ENCODE measurements at places on chromosomes 12 and 14.

DNA sequence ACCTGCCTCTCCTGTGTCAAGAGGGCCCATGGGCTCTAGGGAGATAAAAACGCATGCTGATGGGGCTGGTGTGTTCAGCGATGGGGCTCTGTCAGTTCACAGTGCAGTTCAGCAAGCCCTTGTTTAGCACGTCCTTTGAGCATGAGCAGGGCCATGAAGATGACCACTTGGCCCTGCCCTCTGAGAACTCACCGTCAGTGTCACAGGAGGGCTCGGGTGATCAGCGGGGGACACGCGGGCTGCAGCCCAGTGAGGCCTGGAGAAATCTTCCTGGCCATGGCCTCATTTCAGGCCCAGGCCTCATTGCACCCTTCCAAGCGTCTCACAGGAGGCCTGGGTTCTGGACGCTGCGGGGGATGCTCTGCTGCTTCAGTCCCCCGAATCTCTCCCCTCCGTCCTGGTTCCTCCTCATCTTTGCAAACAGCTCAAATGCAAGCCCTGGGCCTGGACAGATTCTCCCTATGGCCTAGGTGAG, 181.6 kb downstream of the ADGRD1 start:
- no peak for DNase-seq

- no peak for DNase-seq
Observed at GRCh38 chr12:56420411-56420810, 28.8 kb downstream of the TIMELESS start.

GRCh38 chr12:6461401-6462233, 8.9 kb downstream of the VAMP1 start:
- peak; percentile 93 for DNase-seq

- no peak for DNase-seq
Observed at GRCh38 chr14:67010602-67011001, 178.6 kb upstream of the GARIN2 start.

DNA sequence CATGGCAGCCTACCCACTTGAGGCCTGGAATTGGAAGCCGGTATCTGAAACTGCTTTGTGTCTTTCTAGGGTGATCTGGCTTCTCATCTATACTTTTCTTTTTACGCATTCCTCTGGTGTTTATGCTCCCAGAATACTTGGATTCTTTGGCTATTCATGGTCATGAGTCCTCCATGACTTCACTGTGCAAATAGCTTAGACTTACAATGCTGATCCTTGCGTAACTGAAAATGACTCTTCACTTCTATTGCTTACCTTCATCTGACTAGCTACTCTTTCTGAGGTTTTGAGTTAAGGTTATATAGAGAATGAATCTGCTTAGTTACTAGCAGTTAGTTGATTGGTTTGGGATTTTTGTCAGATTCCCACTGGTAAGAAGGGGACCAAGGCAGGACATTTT, 121.7 kb upstream of the NOVA1 start:
- DNase-seq, result no peak

DNA sequence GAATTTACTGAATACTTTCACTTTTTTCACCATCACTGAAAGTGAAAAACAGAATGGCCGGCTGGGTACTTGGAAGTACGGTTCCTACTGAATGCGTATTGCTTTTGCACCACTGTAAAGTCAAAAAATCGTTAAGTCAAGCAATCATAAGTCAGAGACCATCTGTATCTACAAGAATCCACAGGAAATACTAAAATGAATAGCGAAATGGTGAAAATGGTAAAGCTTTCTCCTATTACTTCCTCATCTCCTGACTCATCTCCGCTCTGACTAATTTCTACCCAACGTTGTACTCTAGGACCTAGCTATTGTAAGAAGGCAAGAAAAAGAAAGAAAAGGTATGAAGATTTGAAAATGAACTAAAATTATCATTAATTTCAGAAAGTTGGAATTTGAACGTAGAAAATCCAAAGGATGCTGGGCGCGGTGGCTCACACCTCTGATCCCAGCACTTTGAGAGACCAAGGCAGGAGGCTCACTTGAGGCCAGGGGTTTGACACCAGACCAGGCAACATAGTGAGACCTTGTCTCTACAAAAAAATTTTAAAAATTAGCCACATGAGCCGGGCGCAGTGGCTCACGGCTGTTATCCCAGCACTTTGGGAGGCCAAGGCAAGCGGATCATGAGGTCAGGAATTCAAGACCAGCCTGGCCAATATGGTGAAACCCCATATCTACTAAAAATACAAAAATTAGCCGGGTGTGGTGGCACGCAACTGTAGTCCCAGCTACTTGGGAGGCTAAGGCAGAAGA, 5.3 kb upstream of the CDCA4 start:
- peak; percentile 82 for DNase-seq

- no peak for DNase-seq
Observed at GRCh38 chr12:3315201-3315661, 175.8 kb upstream of the PRMT8 start.

- DNase-seq, result no peak
Observed at GRCh38 chr14:71021347-71022011, 114.2 kb downstream of the PCNX1 start.

DNA sequence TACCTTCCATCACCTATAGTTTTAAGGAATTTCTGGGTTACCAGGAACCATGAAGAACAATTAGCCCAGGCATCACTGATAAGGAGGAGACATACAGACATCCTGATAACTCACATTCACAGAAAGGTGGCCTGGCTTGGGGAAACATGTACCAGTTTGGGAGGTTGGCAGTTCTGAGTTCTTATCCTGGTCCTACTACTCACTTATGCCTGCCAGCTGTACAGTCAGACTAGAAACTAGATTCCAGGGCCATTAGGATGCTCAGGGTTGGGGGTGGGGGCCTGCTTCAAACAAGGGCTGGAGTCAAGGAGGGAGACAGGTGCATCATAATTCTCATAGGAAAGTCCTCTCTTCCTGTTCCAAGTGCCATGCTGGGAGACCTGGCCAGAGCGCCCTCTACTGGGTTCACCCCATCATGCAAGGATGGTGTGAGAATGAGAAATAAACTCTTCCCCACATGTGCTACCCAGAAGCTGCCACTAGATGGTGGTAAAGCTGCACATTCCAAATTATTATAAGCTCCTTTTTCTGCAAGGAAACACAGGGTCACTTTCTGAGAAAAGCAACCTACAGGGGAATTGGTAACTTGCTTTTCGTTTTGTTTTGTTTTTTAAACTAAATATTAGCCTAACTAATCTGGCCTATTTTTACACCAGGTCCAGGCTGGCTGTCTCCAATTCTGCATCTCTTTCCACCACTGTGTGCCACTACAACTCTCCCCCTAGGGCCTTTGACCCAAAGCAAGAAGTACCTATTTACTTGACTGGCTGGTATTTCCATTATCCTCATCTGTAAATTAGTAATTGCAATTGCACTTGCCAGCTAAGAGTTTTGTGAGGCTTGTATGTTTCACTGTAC, 14.5 kb downstream of the OAS2 start:
- DNase-seq, result peak; percentile 79

DNA sequence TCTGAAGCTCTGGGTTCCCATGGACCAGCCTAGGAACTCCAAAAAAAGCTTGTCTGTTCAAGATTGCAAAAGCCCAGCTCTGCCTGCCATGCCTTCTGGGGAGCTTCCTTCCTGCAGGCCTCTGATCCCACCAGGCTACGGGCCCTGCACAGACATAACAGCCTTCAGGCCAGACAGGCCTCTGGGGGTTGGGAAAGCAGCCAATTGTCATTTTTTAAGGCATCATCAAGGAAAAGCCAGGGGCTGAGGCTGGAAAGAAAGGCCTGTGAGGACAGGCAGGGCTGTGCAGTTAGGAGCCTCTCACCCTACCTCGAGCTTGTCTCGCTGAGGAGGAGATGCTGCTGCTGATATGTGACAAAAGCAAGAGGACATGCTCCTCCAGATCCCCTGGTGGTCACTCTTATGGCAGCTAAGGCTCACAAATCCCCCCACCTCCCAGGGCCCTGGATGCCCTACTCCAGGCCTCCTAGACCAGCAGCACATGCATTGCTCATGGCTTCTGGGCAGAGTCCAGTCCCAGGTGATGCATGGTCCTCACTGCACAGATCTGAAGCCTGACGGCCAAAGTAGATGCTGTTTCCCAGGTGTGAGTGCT, 2.9 kb downstream of the TMEM229B start:
- no peak for DNase-seq

DNA sequence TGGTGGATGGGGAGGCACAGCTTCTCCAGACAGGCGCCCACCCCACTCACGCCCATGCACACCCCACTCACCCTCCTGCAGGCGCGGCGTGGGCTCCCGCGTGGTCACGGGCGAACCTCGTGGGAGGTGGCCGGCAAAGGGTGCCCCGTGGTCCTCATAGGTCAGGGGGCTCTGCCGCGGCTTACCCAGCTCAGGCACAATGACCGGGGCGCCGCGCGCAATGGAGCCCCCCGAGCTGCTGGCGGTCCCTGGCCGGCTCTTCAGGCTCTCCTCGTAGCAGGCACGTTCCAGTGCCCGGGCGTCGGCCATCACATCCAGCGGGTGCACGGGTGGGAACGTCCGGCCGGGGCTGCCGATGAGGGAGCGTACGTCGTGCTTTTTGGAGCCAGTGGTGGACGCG, 49.6 kb downstream of the RFLNA start:
- DNase-seq, result no peak

DNA sequence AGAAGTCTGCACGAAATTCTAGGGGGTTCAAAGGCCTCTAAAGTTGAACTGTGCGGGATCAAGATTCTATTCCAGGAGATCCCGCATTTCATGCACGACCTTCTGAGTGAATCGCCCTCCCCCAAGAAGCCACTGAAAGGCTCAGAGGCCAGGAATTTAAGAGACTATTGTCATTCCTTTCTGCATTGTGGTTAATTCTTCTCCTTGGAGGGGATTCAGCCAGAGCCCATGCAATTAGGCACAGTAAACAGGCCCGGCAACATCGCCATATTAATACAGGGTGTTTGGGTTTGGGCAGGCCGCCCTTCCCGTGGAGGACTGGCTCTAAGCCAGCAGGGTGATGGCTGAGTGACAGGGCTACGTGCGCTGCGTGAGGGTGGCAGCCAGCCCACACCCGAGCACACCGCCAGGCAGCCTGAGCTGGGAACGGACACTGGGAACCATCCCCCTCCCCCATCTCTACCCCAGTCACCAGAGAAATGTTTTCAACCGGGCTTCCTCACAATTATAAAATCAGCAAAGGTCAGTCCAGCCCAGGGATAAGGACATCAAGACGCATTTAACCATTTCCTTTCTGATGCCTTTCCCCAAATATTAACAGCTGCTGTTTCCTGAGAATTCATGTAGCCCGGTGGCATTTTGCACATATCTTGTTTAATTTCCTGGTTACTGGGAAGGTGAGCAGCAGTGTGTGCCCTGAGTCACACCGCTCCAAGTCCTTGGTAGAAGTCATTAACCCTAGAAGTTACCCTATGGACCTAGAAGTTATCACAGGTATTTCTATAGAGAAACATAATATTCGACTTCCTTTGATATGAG, 12.5 kb downstream of the EGLN3 start:
- no peak for DNase-seq

- no peak for DNase-seq
Observed at GRCh38 chr12:112514926-112515642, 96.3 kb downstream of the PTPN11 start.

DNA sequence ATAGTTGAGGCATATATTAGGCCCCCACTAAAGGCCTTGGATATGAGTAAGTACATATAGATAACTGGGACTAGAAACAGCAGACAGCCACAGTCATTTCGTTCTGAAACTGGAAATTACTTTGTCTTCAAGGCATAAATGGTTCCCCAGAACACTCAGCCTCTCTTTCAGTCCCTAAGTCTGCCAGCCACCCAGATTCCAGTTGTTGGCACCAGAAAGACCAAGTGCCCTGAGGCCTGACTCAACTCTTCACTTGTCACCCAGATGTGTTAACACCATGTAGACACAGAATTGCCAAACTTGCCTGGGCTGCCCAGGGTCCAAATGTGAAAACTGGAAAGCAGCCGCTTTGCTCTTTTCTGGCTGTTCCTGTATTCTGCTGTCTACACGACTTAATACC, 3.0 kb upstream of the LGALS3 start:
- DNase-seq, result peak; percentile 35

DNA sequence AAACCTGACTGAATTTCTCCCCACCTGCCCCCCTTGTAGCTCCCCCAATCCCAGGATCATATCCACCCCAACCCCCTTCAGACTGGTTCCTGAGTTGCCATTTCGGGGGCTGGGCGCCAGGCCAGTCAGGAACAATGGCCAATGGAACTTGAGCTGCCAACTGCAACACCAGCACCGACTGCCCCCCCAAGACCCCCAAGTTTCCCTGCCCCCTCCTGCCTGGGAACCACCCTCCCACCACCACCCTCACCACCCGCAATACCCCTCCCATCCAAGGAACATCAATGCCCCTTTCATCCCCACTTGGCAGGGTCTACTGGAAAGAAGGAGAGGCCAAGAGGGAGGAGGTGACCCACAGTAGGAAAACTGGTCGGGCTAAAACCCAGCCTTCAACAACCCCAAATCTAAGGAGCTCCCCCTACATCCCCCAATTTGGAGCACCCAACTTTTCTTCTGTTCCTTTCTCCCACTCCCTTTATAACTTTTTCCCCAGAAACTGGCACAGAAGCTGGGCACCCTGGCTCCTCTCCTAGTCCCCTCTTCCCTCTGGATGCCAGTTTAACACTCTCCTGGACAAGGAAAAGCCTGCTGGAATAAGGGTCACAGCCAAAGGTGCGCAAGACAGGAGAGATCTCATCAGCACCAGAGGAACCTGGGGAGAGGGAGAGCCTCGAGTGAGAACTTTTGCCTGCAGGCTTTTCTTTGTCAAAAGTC, 1.6 kb upstream of the NDRG2 start:
- DNase-seq, result no peak

DNA sequence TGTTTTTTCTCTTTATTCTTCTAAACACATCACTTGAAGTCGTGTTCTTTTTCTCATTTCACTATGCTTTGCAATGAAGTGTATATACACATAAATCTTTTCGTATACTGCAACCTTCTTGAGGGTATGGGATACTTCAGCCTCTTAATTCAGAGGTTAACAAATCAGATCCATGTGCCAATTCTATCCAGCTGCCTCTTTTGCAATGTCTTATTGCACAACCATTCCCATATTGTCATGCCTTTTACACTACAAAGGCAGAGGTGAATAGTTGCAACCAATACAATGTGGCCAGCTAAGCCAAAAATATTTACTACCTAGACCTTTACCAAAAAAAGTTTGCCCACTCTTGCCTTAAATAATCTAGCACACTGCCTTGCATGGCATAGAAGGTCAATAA, 224.5 kb upstream of the FOXG1 start:
- DNase-seq, result no peak

DNA sequence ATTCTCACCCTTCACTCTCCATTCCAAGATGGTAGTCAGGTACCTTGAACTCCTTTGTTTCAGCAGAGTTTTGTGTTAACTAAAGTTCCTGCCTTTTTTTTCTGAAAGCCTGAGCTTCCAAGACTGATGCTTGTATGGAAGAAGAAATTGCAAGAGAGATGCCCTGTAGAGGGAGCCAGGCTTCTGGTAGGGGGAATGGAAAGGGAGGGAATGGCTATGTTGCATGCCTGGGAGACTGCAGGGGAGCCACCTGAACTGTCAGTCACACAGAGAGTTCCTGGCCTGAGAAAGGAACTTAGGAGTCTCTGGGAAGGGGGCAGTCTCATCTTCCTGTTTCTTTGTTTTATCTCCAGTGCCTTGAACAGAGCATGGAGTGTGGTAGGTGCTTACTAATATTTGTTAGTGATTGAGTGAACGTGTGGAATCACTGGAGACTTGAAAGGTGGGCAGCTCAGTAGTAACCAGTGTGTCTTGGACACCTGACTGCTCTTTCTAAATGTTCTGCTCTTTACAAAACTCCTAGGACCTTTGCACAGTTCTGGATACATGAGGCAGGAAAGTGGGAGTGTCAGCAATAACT, 132.2 kb downstream of the ANO4 start:
- no peak for DNase-seq
